Effector memory CD4-positive, alpha-beta T cell (primary cell): ENCODE measurements at places on chromosomes 11 and 22.

- no peak for DNase-seq
These were observed 39.7 kb upstream of the GALNT18 start for GRCh38 chr11:11661326-11662040.

DNA sequence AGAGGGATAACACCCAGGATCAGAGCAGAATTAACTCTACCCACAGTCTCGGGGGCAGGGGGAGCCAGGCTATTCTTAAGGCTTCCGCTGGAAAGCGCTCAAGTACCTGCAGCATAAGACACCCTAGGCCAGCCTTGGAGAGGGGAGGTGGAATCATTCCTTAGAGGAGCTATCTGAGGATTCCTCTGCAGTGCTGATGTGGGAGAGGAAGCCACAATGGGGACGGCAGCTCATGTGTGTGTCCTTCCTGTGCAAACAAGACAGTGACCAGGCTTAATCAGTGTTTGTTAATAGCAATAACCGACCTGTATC, 382.2 kb upstream of the CADM1 start:
- DNase-seq: no peak

- DNase-seq: no peak
These were observed 238.4 kb upstream of the CTSC start for GRCh38 chr11:88575916-88576315.

- no peak for DNase-seq
These were observed 561.0 kb downstream of the OPCML start for GRCh38 chr11:132971351-132971750.

DNA sequence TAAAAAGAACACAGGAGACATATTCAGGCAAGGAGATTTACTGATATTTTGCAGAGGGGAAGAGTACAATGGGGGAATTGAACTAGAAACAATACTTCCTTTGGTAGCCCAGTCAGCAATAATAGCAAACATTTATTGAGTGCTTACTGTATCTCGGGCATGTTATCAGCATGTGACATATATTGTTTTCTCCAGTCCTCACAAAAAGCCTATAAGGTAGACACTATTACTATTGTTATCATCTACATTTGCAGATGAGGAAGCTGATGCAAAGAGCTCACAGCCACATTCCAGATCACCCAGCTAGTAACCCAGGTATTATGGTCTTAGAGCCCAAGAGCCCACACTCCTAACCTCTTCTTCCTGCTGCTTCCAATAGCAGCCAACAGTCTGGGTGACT, 27.9 kb downstream of the NAV2 start:
- no peak for DNase-seq

DNA sequence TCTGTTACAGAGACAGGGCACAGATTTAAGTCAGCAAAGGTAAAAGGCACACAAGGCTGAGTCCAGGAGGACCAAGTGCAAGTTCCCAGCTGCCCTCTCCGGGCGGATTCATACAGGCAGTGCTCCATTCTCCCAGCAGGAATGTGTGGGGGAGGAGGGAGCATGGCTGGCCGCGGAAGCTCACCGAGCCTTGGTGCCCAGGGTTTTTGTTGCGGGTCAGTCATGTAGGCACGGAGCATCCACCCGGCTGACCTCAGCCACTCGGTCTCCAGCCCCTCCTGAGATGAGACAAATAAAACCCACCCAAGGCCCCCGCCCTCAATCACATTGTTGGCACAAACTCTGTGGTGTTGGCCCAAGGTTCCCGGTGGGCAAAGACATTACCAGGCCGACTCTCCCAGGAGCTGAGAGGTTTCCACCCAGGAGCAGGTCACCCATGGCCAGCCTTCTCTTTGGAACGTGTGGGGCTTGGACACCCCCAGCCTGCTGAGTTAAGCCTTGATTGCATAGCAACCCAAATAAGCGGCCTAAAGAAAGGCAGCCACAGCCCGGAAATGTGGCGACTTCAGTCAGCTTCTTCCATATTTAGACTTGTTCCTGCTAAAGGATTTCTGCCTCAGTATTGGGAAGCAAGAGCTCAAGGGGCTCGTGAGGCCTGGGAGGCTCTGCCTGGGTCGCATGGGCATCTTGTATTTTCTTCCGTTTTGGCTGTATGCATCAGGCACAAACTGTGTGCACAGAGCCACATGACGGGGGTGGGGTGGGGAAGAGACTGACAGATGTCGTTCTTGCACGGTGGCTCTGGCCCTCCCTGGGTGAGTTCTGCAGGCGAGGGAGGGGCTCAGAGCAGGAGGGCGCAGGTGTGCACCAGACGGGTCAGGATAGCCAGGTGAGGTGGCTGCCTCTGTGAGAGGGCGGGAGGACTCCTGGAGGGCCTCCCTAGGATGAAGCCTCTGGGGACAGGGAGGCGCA, 63.0 kb downstream of the ARHGAP8 start:
- DNase-seq: no peak

- DNase-seq: no peak
These were observed 47.4 kb downstream of the ARHGEF12 start for GRCh38 chr11:120383518-120384155.

DNA sequence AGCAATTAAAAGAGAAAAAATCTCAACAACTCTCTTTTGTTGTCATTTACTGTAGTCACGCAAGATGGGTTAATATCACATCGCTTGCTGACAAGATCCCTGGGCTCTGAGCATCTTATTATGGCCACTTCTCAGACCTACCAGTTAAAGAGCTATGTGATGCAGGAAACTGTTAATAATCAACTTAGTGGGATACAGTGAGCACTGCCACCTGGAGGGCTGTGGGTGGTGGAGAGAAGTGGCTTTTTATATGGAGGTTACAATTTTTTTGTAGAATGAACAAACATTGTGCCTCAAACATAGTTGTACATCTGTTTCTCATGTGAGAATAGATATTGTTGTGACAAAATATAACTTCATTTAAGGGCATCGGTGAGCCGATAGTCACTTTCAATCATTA, 181.0 kb downstream of the TENM4 start:
- no peak for DNase-seq

DNA sequence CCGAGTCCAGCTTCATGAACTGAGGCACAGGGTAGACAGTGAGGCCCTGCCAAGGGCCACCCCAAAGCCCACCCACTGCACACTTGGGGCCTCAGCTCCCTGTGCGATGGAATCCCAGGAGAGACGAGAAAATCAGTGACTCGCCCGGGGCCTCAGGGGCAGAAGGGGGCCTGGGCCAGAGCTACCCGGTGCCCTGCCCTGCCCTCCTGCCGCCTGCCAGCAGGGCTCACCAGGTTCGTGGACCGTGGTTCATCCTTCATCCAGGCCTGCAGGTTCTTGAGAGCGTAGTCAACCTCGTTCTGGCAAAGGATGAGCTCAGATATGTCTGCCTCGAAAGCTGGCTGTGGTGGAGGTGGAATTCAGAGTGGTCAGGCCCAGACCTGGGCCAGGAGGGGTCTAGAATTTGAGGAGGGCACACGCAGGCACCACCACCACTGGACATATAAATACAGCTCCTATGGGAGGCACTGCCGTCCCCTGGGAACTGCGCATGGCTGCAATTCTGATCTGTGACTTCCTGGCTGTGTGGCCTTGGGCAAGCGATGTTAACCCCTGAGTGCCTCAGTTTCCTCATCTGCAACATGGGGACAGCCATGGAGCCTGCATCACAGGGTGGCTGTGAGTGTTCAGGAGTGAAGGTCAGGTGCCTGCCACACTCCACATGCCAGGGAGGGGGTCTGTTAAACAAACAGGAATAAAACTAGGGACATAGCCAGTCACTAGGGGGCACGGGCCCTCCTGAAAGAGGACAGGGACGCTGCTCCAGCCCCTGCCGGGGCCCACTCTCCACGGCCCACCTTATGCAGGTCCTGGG, 7.5 kb downstream of the ALDH3B2 start:
- DNase-seq: no peak

DNA sequence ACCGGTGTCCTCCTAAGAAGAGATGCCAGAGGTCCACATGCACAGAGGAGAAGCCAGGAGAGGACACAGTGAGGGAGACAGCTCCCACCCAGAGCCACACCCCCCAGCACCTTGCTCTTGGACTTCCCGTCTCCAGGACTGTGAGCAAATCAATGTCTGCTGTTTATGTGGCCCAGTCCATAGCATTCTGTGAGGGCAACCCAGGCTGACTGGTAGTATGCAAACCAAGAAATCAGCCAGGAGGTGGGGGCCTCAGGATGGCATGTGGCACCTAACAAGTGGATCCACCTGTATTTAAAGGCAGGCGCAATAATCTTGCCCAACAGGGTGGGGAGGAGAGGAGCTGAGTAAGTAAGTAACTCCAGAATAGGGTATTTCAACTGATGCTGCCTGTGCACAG, 136.4 kb downstream of the BRD1 start:
- DNase-seq: no peak

- DNase-seq: peak; percentile 64
These were observed 97.1 kb downstream of the CD44 start for GRCh38 chr11:35235936-35236666.

- no peak for DNase-seq
These were observed 3.5 kb downstream of the IFT27 start for GRCh38 chr22:36772451-36772850.

- peak; percentile 50 for DNase-seq
These were observed 10.4 kb upstream of the SLCO2B1 start for GRCh38 chr11:75140269-75141138.

- DNase-seq: no peak
These were observed 263.6 kb upstream of the NCAM1 start for GRCh38 chr11:112697391-112698178.

GRCh38 chr11:12845739-12846358, 163.3 kb upstream of the RASSF10 start:
- DNase-seq: no peak

DNA sequence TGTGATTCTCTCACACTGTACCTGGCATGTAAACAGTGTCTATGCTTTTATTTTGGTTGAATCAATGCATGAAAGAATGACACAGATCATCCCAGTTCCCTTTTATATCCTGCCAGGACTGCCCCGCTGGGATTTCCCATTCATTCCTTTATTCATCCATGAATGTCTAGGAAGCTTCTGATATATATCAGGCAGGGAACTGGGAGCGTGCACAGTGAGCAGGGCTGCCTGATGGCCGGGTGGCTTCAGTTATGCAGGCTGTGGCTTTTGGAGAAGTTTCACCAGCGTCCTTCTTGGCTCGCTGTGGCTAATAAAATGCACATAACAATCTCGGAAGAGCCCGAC, 789.0 kb downstream of the TBC1D22A start:
- no peak for DNase-seq

GRCh38 chr11:7677796-7678201, 4.5 kb upstream of the CYB5R2 start:
- DNase-seq: no peak

- no peak for DNase-seq
These were observed 33.7 kb downstream of the A4GALT start for GRCh38 chr22:42686756-42687491.

GRCh38 chr11:15710580-15711275, 596.0 kb downstream of the INSC start:
- DNase-seq: no peak

- no peak for DNase-seq
These were observed 1114.1 kb downstream of the BRD1 start for GRCh38 chr22:48713272-48714205.

GRCh38 chr11:110272919-110273318, 23.5 kb downstream of the RDX start:
- no peak for DNase-seq

GRCh38 chr11:24661331-24661730, 164.5 kb downstream of the LUZP2 start:
- DNase-seq: no peak

DNA sequence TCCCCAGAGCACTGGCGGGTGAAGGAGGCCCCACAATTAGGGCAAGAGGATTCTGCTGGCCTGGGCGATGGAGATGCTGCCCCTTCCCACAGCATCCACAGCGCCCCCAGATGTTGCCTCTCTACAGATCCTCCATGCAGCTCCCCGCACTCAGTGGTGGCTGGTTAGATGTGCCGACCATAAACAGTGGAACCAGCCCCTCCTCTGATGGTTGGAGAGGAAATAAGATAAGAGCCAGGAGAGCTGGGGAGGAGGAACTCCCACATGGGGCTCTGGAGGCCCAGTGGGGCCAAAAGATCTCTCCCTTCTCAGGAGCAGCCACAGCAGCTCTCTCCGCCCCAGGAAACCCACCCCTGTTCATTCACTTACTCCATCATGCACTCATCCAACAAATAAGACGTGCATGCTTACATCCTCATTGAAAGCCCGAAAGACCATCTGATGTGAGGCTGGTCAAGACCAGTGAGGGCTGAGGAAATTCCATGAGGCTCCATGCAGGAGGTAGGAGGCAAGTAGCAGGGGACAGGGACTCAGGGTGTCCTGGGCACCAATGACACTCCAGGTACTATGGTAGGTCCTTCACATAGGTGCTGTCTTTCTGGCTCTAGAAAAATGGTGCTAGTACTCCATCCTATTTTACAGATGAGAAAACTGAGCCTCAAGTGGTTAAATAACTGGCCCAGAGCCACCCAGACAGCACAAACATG, 1.5 kb downstream of the PTGDR2 start:
- no peak for DNase-seq

DNA sequence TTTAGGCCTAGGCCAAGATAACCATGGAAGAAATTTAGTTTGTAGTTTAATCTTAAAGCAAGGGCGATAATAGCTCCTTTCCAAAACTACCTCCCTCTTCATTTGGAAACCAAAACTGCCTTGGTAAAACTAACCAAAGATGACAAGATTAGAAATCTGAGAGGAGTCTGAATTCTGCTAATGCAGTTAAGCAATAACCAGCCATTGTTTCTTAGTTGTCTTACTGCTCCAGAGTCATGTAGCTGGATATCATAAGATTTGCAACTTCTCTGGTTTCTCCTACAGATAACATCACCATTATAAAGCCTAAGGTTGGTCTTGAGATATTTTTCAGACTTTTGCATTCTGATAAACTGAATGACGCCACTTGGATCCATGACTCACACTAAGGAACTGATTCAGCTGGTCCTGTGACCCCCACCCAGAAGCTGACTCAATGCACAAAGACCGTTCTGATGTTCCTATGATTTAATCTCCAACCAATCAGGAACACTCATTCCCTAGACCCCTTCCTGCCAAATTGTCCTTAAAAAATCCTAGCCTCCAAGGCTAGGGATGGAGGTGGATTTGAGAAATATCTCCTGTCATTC, 200.8 kb downstream of the LUZP2 start:
- no peak for DNase-seq

- no peak for DNase-seq
These were observed 624.4 kb downstream of the BRD1 start for GRCh38 chr22:49203091-49203858.

DNA sequence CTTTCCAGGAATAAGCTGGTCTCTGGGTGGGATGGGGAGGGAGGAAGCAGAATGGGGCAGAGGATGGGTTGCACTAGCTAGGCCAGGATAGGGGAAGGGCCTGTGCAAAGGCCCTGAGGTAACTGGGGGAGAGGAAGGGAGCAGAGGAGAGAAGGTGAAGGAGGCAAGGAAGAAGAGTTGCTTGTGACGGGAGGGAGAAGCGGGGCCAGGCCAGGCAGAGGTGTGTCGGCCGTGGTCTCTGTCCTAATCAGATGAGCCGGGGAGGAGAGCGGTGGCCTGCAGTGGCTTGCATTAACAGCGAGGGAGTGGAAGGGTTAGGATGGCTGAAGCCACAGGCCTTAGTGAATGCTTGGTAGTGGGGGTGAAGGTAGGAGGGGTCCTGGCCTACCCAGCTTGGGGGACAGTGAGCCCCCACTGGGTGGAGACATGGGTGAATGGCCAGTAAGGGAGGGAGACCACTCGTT, 6.0 kb upstream of the DERL3 start:
- DNase-seq: no peak
